ENCODE measurements at places on chromosomes 4 and X. TPM values are rescaled to one million over a fixed set of nuclear protein-coding genes. Genes with fewer than 3 reads are reported as not detected.

The RHOXF2B gene
- total RNA-seq = not detected

The MPC1L gene
- not detected for total RNA-seq

The CSN1S1 gene
- total RNA-seq = not detected

The SSX3 gene
- total RNA-seq = not detected

The SPOCK3 gene
- not detected for total RNA-seq

The RHOH gene
- not detected for total RNA-seq

The ZNF330 gene
- total RNA-seq = 25.9 TPM

The OTC gene
- total RNA-seq = not detected

The SLITRK2 gene
- not detected for total RNA-seq

The ASB12 gene
- 0.44 TPM for total RNA-seq

The RPS6KA6 gene
- total RNA-seq = 2.7 TPM

The TCEAL2 gene
- not detected for total RNA-seq

The MTMR8 gene
- 1.5 TPM for total RNA-seq

The PHEX gene
- total RNA-seq = 1.1 TPM

The TEX13B gene
- not detected for total RNA-seq

The ARHGAP6 gene
- total RNA-seq = 0.48 TPM

The GNRHR gene
- total RNA-seq = not detected

The NIPAL1 gene
- total RNA-seq = 0.48 TPM

The SPATA18 gene
- total RNA-seq = 18.6 TPM

The FGF5 gene
- total RNA-seq = 1.3 TPM

The PCDH18 gene
- 33.3 TPM for total RNA-seq

The CUL4B gene
- total RNA-seq = 41.5 TPM

The THOC2 gene
- total RNA-seq = 77.6 TPM

The SHROOM3 gene
- total RNA-seq = 29.2 TPM

The ADAM29 gene
- not detected for total RNA-seq

The SPIN2A gene
- 2.3 TPM for total RNA-seq

The CFAP47 gene
- not detected for total RNA-seq

The TBC1D25 gene
- 18.8 TPM for total RNA-seq

The PRPS2 gene
- 17.2 TPM for total RNA-seq

The GAGE1 gene
- not detected for total RNA-seq

The PPP1R3F gene
- total RNA-seq = 6.6 TPM

The YIPF7 gene
- not detected for total RNA-seq

The TREX2 gene
- 1.6 TPM for total RNA-seq

The KLHL5 gene
- total RNA-seq = 83.3 TPM

The IGSF1 gene
- 3.5 TPM for total RNA-seq

The BRCC3 gene
- 15.8 TPM for total RNA-seq

The KLHL13 gene
- 0.45 TPM for total RNA-seq

The KLHL4 gene
- total RNA-seq = 2.0 TPM

The SERTM2 gene
- not detected for total RNA-seq

The MXRA5 gene
- total RNA-seq = 26.4 TPM

The LYAR gene
- 9.5 TPM for total RNA-seq

The DAPP1 gene
- not detected for total RNA-seq

The NUDT10 gene
- total RNA-seq = 1.7 TPM

The VSIG4 gene
- total RNA-seq = not detected
